ENCODE measurements at places on chromosomes 1 and 21. TPM values are rescaled to one million over a fixed set of nuclear protein-coding genes. Genes with fewer than 3 reads are reported as not detected.
A peak's percentile ranks its signal among the peaks of the same experiment; 100 is the strongest.

- DNase-seq, result no peak
Measured at GRCh38 chr1:91876040-91876470, 9.9 kb downstream of the TGFBR3 start.

DNA sequence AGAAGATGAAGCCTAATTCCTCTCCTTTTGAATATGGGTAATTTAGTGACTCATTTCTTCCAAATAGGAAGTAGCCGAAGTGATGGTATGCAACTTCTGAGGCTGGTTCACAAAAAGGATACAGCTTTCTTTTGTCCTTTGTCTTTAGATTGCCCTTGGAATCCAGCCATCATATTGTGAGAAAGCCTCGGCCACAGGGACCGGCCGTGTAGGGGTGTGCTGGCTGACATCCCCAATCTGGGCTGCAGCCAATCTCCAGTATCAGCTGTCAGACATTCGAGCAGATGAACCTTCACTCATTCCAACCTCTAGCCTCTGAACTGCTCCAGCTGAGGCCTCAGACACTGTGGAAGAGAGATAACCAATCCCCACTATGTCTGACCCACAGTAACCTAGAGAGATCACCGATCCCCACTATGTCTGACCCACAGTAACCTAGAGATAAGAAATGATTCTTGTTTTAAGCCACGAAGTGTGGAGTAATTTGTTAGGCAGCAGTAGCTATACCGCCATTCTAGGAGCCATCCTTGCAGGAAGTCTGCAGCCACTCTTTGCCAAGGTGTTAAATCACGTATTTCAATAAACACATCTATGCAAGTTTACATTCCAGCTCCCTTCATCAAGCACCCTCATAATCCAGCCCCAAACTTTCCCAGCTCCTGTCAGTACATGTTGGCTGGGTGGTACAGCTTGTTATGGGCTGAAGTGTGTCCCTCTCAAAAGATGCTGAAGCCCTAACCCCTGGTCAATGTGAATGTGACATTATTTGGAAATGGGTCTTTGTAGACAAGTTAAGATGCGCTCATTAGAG, 2.9 kb upstream of the DIP2A start:
- DNase-seq, result peak; percentile 73

GRCh38 chr1:188027613-188028012, 1198.9 kb downstream of the PLA2G4A start:
- DNase-seq, result peak; percentile 5

Gene CRYZ
- 18.7 TPM for total RNA-seq

Gene SPTA1
- total RNA-seq, result 1.2 TPM

DNA sequence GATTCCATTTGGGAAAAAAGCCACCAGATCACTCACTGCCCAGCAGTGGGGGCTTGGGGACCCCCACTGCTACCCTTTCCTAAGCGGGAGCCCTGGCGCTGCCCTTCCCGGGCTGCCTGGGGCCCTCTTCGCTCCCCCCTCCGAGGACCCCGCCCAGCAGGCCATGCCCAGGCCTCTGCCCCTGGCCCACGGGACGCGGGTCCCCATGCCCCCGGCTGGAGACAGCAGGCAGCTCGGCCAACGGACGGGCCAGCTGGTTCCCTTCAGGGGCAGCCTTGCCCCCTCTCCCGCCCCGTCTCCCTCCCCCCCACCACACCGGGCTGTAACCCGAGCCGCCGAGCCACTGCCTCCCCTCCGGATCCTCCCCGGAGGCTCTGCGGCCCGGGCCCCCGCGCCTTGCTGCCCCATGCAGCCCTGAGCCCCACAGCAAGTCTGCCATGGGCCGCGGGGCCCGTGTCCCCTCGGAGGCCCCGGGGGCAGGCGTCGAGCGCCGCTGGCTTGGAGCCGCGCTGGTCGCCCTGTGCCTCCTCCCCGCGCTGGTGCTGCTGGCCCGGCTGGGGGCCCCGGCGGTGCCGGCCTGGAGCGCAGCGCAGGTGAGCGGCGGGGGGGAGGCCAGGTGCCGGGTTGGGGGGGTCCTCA, at the start of gene MMP23B:
MMP23B (plus strand) TSS at position 392 of the 639 bp plus-strand sequence; CDS start at position 438, 46 bp downstream.
- peak; percentile 79 for DNase-seq

DNA sequence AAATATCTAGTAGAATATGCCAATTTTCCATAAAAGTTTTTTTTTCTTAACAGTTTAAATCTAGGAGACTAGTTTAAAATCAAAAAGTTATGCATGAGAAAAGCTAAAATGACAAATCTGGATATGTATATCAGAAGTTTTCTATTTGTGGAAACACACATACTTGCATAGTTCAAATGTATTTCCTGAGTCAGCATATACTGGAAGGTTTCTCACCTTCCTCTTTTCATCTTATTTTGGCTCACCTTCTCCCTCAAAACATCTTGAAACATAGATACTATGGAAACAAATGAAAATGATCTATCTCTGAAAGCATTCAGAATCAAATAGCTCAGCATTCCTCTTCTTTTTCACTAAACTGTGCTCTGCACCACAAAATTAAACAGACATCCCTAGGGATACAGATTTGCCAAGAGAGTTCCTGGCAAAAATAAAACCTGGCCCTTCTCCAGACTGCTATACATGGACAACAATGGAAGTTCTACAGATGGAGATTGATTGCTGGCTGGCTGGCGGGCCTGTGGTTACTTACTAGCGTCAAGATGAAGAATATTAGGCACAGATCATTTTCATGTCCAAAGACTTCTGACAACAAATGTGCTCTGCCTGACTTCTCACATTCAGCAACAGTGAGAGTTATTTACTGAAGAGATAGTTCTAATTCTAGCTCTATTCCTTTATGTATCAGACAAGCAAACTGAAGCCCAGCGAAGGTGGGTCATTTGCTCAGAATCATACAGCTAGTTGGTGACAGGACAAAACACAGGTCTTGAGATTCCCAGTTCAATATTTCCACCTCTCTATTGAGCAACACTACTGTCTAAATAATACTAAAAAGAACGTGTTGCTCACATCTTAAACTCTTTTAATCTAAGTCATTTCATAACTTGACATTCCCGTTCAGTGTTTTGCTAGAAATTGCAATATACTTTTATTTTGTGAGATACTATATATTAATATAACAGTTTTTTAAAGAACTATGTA, 26.6 kb downstream of the DIPK1A start:
- DNase-seq, result peak; percentile 87

DNA sequence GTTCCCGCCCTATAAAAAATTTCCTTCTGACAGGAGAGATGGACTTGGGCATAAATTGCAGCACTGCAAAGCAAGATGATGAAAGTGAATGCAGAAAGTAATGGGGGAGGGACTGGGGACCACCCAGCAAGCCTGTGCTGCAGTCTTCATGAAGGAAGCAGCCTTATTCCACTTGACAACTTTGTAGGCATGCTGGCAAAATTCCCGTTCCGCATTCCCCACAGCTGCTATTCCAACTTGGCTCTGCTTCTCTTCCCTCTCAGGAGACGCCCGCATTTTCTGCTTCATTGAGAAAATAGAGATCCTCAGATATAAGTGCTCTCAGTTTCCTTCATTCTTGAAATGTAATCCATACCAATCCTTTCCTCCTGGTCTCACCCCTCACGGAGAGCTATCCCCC, 2.4 kb downstream of the HMGB4 start:
- DNase-seq, result peak; percentile 64

- no peak for DNase-seq
Measured at GRCh38 chr1:21143752-21144151, 32.9 kb downstream of the EIF4G3 start.

- no peak for DNase-seq
Measured at GRCh38 chr21:30430170-30430655, at the start of gene KRTAP13-4. Gene KRTAP13-4 (plus strand): TSS chr21:30430220. CDS start chr21:30430276, 56 bp downstream.

GRCh38 chr1:29052941-29053340, 70.8 kb downstream of the TMEM200B start:
- DNase-seq, result peak; percentile 20

Gene RBBP5
- 10.6 TPM for total RNA-seq
